ENCODE measurements at places on chromosomes 11 and 22. TPM values are rescaled to one million over a fixed set of nuclear protein-coding genes. Genes with fewer than 3 reads are reported as not detected.

Gene FSHB
- total RNA-seq = not detected

Gene PDE3B
- 24.0 TPM for total RNA-seq

Gene SSH3
- total RNA-seq = 59.0 TPM

Gene MUC5B
- total RNA-seq = not detected

Gene LARGE2
- 3.1 TPM for total RNA-seq

Gene AQP11
- total RNA-seq = not detected

Gene SMC1B
- total RNA-seq = not detected

Gene LRRC74B
- not detected for total RNA-seq

Gene SYTL2
- 36.0 TPM for total RNA-seq

- H3K36me3 ChIP-seq = no peaks in the 10 kb centered on the region
- H3K4me3 ChIP-seq = no peak overlapping the region
- DNase-seq = no peak
- H3K4me1 ChIP-seq = no peaks in the 10 kb centered on the region
Measured at GRCh38 chr22:50640857-50641647, 13.1 kb upstream of the ARSA start.

DNA sequence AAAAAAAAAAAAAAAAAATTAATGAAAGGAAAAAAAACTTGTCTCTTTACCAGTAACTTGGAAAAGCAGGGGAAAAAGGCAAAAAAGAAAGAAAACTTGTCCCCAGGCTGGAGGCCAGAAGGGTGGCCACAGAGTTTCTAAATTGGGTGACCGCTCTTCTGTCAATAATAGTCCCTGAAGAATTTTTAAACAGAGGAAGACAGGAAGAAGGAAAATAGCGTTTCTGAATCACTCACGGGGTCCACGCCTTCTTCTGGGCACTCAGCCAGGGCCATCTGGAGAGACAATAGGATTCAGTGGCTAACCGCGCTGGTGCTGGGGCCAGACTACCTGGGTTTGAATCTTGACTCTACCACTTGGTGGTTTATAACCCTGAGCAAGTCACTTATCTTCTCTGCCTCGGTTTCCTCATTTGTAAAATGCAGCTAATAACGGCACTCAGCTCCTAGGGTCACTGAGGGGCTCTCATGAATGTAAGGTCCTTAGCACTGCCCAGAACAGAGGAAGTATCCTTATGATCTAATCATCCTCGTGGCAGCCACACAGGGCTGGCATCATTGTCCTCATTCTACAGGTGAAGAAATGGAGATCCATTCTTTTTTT is 7.0 kb downstream of the C11orf86 start:
- H3K4me1 ChIP-seq = peaks cover 11% of the 10 kb centered on the region
- peak; percentile 49 for DNase-seq
- no peaks in the 10 kb centered on the region for H3K36me3 ChIP-seq
- no peak overlapping the region for H3K4me3 ChIP-seq
- no peak overlapping the region for H3K27ac ChIP-seq

DNA sequence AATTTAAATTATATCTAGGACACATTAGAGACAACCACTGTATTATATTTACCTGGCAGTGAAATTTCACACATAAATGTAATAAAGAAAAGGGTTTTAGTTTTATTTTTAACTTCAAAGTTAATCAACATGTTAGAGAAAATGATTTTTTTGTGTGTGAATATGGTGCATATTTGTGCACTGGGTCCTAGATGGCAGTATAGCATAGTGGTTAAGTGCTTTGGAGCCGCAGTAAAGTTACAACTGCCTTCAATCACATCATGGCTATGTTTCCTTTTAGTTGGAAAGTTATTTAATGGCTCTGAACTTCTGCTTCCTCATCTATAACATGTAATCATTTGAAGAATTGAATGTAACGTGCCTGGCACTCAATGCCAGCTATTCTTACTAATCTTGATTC is 108.9 kb upstream of the DDI1 start:
- DNase-seq = no peak
- no peak overlapping the region for H3K4me3 ChIP-seq
- no peak overlapping the region for H3K27ac ChIP-seq

GRCh38 chr22:30792456-30792855 is 97.8 kb downstream of the OSBP2 start:
- H3K27ac ChIP-seq = no peak overlapping the region
- H3K36me3 ChIP-seq = no peaks in the 10 kb centered on the region
- H3K4me1 ChIP-seq = no peaks in the 10 kb centered on the region
- H3K27me3 ChIP-seq = no peaks in the 10 kb centered on the region

DNA sequence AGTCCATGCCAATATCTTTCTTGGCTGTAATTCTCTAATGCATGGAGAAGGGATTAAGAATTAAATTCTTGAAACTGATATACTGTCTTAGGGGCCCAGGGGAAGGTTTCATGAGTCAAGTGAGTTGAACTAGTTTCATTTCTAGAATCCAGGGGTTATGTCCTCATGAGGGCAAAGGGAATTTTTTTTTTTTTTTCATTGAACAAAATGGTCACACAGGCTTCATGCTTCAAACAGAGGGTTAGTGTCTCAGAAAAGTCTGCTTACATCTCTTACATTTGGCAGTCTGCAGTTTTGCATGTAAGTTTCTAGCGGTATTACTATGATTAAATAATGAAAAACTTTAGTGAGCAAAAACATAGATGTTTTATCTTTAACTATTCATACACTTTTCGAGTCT is 32.9 kb downstream of the PPME1 start:
- DNase-seq = no peak
- no peaks in the 10 kb centered on the region for H3K27me3 ChIP-seq
- H3K36me3 ChIP-seq = peaks cover 4% of the 10 kb centered on the region

DNA sequence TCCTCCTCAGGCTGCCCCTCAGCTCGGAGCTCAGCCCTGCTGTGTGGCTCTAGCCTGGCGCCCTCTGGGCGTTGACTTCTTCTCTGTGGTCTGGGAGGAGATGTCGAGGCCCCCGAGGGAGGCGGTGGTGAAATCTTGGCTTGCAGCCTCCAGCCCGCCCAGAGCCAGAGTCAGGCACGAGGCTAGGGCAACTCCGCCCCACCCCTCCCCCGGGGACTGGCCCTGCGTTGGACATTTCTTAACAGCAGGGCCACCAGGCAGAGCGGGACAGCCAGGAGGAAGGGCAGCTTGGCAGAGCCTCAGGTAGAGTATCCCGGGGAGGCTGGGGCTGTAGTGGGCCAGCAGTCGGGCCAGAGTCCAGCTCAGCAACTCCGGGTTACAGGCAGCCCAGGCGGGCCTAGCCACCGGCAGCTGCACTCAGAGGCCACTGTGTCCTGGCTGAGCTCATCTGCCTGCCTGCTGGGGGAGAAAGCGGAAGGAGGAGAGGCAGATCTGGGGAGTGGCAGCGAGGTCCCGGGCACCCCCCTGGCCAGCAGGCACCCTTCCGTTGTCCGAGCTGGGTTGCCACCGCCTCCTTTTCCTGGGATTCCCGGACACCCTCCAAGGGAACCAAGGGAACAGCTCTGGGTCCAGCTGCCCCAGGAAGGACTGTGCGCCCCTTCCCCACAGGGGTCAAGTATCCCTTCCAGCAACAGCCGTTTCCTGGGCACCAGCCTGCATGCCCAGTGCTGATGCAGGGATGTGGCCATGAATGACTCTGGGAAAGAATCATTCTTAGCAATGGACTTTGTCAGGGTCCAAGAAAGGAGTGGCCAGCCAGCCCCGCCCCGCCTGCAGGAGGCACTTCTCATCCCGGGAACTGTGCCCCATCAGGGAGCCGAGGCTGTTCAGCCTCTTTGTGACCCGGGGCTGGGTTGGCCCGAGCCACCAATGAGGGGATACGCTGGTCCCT is at the start of gene ALDH3B1:
Gene ALDH3B1, plus strand, starts transcription at position 238 of the 952 bp plus-strand sequence. CDS start 4,971 bp downstream, outside the sequence.
- peaks cover 9% of the 10 kb centered on the region for H3K4me1 ChIP-seq
- peak; percentile 58 for DNase-seq
- H3K27me3 ChIP-seq = no peaks in the 10 kb centered on the region
- H3K4me3 ChIP-seq = peak within 1 kb of the TSS; percentile 71

- peaks cover 12% of the 10 kb centered on the region for H3K4me1 ChIP-seq
- H3K4me3 ChIP-seq = peak overlapping the region; percentile 29
- H3K27ac ChIP-seq = no peak overlapping the region
- H3K36me3 ChIP-seq = no peaks in the 10 kb centered on the region
- no peaks in the 10 kb centered on the region for H3K27me3 ChIP-seq
Measured at GRCh38 chr11:126140201-126140925, 71.1 kb downstream of the RPUSD4 start.

DNA sequence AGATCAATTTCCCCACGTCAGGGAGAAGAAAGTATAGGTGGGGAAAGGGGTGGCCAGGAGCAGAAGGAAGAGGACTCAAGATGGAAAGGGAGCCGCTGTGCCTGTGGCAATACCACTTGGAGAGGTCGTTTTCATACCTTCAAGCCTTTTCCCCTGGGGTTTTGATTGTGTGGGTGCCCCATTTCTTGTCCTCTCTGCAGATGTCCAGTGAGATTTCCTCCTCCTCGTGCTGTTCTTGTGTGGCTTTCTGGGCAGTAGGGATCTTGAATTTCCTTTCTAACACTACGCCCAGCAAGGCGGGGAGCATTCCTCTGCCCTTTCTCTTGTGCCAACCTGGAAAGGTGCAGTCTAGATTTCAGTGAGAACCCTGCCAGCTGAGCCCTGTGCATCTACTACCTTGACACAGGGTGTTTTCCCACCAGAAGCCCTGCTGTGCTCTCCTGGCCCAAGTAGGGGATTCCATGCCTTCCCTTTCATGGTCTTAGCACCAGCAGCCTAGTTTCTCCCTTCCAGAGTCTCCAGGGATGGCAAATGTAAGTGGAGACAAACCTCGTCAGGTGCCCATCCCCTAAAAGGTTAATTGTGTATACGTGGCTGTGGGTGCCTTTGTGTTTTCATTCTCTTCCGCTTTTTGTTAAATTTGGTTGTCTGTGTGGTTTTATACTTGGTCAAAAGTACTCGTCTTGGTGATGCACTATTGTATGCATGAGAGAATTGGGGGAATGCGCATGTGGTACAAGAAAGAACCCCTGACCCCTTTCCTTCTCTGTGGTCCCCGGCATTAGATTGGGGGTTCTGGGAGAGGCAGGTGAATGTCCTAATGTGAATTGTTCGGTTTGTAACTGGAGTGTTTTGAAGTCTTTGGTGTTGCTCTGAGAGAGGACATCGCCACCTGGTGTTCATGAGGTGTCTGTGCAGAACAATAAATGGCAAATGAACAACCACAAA is 71.4 kb upstream of the MPEG1 start:
- no peaks in the 10 kb centered on the region for H3K36me3 ChIP-seq
- no peaks in the 10 kb centered on the region for H3K27me3 ChIP-seq
- H3K27ac ChIP-seq = no peak overlapping the region

DNA sequence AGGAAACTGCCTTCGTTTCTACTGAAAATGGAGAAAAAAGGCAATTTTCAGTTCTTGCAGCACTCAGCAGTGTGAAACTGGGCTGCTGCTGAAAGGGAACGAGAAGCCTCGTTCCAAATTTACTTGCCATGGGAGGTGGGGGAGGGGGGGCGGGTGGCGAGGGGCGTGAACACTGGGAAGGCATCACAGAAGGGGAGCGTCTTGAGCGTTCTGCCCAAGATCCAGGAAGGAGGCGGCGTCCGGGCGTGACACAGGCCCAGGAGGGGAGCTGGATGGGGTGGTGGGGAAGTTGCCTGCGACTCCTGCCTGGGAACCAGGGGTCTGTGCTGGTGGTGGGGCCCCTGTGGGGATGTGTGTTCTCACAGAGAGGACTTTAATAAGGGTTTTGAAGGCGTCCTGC is 213.5 kb downstream of the CTTN start:
- H3K27ac ChIP-seq = no peak overlapping the region
- no peak for DNase-seq
- no peaks in the 10 kb centered on the region for H3K27me3 ChIP-seq
- no peaks in the 10 kb centered on the region for H3K36me3 ChIP-seq

GRCh38 chr11:12219757-12220156 is 109.4 kb downstream of the MICAL2 start:
- no peaks in the 10 kb centered on the region for H3K27me3 ChIP-seq
- peaks cover 46% of the 10 kb centered on the region for H3K4me1 ChIP-seq
- H3K4me3 ChIP-seq = no peak overlapping the region

DNA sequence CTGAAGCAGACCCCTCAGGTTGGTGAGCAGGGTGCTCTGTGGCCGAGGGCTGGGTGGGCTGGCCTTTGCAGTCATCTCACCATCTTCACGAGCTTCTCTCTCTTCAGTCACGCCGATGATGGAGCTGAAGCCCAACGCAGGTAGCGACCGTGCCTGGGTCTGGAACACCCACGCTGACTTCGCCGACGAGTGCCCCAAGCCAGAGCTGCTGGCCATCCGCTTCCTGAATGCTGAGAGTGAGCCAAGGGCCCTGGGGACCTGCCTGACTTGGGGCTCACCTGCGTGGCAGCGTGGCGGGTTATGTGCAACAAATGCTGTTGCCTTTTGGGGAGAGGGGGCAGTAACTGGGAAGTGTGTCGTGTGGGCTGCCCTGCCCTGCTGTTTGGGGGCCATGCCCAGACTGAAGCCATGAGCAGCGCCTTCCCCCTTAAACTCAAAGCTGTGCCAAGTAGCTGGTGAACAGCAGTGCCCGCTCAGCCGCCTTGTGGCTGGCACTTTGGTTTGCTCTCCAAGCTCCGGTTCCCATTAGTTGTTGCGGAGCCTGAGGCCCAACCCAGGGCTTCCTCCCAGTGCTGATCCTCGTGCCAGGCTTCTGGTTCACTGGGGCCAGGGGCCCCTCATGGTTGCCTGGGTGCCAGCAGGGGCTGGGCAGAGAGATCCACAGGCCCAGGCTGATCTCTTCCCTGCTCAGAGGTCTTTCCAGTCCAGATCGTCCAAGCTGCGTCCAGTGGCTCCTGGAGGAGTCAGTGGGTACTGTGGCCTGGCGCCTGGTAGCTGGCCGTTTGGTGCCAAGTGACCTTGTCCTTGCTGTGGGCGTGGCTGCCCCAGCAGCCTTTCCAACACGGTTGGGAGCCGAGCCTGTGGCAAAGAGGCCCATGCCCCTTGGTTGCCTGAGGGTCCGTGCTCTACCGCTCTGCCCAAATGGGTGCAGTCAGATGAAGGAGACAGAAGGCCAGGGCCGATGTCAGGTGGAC is 6.1 kb upstream of the ZDHHC8 start:
- H3K4me1 ChIP-seq = peaks cover 6% of the 10 kb centered on the region
- no peaks in the 10 kb centered on the region for H3K27me3 ChIP-seq
- DNase-seq = no peak
- peaks cover 22% of the 10 kb centered on the region for H3K36me3 ChIP-seq

GRCh38 chr11:38130976-38131375 is 1532.9 kb upstream of the RAG2 start:
- no peak overlapping the region for H3K27ac ChIP-seq
- H3K27me3 ChIP-seq = no peaks in the 10 kb centered on the region
- H3K36me3 ChIP-seq = no peaks in the 10 kb centered on the region
- DNase-seq = no peak
- H3K4me3 ChIP-seq = no peak overlapping the region
- H3K4me1 ChIP-seq = no peaks in the 10 kb centered on the region

GRCh38 chr11:68878022-68878421 is 25.6 kb downstream of the MRPL21 start:
- no peaks in the 10 kb centered on the region for H3K36me3 ChIP-seq
- H3K4me1 ChIP-seq = no peaks in the 10 kb centered on the region
- H3K27ac ChIP-seq = no peak overlapping the region
- no peak overlapping the region for H3K4me3 ChIP-seq

DNA sequence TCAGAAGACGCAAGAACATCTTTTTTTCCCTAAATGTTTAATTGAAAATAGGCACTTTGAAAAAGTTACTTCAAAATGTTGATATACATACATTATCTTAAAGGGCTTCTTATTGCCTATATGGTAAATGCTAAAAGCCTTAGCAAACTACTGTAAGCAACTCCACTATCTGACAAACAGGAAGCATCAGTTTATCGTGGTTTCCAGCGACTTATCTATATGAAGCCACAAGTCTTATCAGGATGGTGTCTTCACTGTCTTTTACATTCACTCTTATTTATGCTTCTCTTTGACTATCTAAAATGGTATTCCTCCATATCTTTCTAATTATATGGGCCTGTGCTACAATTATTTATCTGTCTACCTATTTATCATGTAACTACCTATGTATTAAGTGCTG is 2091.9 kb downstream of the LRRC4C start:
- H3K27me3 ChIP-seq = no peaks in the 10 kb centered on the region
- H3K4me3 ChIP-seq = no peak overlapping the region
- no peaks in the 10 kb centered on the region for H3K4me1 ChIP-seq

- no peaks in the 10 kb centered on the region for H3K36me3 ChIP-seq
- H3K4me3 ChIP-seq = no peak overlapping the region
- H3K27ac ChIP-seq = no peak overlapping the region
- H3K4me1 ChIP-seq = peaks cover 71% of the 10 kb centered on the region
Measured at GRCh38 chr11:47532597-47533213, 20.2 kb downstream of the CELF1 start.

Data from thoracic aorta (tissue), 2 donors.